ENCODE measurements at places on chromosomes 11 and 22.

- H3K4me1 ChIP-seq = peaks cover 76% of the 10 kb centered on the region
- peak overlapping the region; percentile 40 for H3K4me3 ChIP-seq
- no peaks in the 10 kb centered on the region for H3K36me3 ChIP-seq
- no peaks in the 10 kb centered on the region for H3K27me3 ChIP-seq
- DNase-seq = no peak
- H3K27ac ChIP-seq = peak overlapping the region; percentile 85
Observed at GRCh38 chr11:111416231-111416960, 37.3 kb upstream of the POU2AF1 start.

DNA sequence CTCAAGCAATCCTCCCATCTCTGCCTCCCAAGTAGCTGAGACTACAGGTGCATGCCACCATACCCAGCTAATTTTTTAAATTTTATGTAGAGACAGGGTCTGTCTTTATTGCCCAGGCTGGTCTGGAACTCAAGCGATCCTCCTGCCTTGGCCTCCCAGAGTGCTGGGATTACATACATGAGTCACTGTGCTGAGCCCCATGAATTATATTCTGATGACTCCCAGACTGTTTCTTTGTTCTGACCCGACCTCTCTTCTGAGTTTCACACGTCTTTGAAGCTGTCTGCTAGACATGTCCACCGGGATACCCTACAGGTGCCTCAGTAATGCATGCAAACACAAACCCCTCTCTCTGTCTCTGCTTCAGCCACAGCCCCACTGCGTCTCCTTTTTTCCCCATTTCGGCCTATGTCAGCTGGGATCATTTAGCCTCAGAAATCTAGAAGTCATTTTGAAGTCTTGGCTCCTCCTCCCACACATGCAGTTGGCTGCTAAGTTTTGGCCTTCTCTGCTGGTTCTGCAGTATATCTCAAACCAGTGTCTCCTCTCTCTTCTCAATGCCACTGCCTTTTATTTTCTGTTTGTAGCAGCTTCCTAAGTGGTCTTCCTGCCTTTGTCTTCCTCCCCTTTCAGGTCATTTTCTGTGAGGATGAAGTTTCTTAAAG, 4.8 kb downstream of the VPS26B start:
- peaks cover 10% of the 10 kb centered on the region for H3K36me3 ChIP-seq
- peak overlapping the region; percentile 12 for H3K4me3 ChIP-seq
- peaks cover 88% of the 10 kb centered on the region for H3K4me1 ChIP-seq
- no peaks in the 10 kb centered on the region for H3K27me3 ChIP-seq

GRCh38 chr11:66983275-66983924, 8.3 kb downstream of the C11orf86 start:
- H3K27me3 ChIP-seq = peaks cover 18% of the 10 kb centered on the region
- peaks cover 8% of the 10 kb centered on the region for H3K4me1 ChIP-seq
- peaks cover 2% of the 10 kb centered on the region for H3K36me3 ChIP-seq
- H3K27ac ChIP-seq = peak overlapping the region; percentile 48

DNA sequence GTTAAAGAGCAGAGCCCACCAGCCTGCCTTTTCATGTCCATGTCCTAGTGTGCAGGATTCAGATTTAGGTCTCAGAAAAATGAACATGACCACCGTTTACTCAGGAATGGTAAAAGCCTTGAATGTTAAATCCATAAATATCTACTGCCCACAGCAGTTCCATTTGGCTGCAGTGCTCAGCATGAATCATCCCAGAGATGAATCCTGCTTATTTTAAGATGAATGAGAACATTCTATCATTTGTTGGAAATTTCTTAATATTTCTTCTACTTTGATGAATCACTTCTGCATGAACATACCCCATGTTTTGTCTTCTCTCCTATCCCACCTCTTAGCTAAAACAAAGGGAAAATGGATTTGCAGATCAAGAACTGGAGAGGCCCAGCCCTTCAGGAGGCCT, 47.5 kb upstream of the AQP11 start:
- H3K4me1 ChIP-seq = no peaks in the 10 kb centered on the region
- H3K27me3 ChIP-seq = no peaks in the 10 kb centered on the region
- no peak overlapping the region for H3K4me3 ChIP-seq
- H3K27ac ChIP-seq = no peak overlapping the region
- H3K36me3 ChIP-seq = no peaks in the 10 kb centered on the region

- peak overlapping the region; percentile 97 for H3K4me3 ChIP-seq
- peaks cover 78% of the 10 kb centered on the region for H3K4me1 ChIP-seq
- H3K27me3 ChIP-seq = no peaks in the 10 kb centered on the region
- peak; percentile 50 for DNase-seq
- no peaks in the 10 kb centered on the region for H3K36me3 ChIP-seq
Observed at GRCh38 chr11:102318469-102318868, 1.2 kb downstream of the BIRC3 start.

DNA sequence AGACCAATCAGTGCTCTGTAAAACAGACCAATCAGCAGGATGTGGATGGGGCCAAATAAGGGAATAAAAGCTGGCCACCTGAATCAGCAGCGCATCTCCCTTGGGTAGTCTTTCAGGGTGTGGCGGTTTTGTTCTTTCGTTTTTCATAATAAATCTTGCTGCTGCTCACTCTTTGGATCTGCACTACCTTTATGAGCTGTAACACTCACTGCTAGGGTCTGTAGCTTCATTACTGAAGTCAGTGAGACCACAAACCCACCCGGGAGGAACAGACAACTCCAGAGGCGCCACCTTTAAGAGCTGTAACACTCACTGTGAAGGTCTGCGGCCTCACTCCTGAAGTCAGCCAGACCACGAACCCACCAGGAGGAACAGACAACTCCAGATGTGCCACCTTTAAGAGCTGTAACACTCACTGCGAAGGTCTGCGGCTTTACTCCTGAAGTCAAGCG, 175.5 kb upstream of the PDGFD start:
- DNase-seq = no peak
- no peaks in the 10 kb centered on the region for H3K27me3 ChIP-seq
- no peak overlapping the region for H3K27ac ChIP-seq
- H3K4me3 ChIP-seq = no peak overlapping the region
- H3K4me1 ChIP-seq = no peaks in the 10 kb centered on the region

DNA sequence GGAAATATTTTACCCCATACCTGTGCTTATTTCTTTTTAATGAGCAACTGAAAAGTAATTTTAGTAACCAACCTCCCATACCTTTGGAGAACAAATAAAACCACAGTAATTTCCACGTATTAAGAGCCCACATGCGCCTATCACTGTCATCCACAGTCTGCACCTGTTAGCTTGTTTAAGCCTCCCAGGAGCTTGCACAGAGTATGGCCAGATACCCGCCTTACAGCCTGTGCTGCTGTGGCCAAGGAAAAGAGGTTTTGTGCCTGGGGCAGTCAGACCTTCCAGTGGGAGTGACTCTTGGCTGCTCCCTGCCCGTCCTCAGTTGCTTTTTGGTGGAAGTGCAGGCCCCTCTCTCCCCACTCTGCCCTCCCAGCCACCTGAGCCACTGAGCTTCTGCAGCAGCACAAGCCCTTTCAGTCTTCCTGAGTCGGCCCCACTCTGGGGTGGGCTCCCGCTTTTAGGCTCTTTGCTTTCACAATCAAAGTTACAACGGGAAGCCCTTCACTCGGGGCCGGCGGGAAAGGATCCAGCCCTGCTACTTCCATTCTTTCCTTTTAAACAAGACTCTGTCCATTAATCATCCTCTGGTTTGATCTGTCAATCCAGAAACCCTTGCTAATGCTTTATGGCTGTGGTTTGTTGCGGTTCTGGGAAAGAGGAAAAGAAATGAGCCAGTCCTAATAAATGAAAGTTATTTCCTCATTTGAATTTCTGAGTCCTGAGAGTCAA, 308.8 kb downstream of the TBC1D22A start:
- H3K27ac ChIP-seq = no peak overlapping the region
- H3K36me3 ChIP-seq = peaks cover 23% of the 10 kb centered on the region
- no peak overlapping the region for H3K4me3 ChIP-seq
- peaks cover 27% of the 10 kb centered on the region for H3K4me1 ChIP-seq
- DNase-seq = no peak

DNA sequence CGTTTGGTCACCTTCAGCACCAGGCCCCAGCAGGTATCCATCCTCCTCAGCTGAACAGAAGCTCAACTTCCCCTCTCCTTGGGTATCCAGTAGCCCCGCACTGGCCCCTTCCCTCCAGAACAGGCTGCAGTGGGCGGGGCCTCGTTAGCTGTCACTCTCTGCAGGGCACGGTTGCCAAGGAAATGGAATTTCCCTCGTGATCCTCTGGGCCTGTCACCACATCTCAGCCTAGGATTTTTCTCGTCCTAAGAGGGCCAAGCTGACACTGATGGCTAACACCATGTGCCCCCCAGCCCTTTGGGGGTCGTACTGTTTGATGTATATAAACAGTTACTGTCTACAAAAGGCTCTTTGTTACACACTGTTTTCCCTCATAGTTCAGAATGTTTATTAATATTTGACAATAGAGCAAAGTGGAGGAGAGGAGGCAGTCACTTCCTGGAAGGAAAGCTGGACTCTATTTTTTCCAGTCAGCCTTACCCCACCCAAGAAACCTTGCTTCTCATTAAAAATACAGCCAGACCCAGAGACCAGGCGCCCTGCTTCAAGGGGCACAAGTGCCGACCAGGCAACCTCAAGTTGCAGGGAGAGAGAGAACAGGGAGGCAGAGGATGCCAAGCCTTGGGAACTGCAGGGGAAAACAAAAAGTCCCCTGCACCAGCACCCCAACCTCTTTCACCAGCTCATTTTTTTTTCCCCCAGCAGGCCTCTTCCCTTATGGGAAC, 44.5 kb downstream of the FEZ1 start:
- DNase-seq = no peak
- peak overlapping the region; percentile 18 for H3K27ac ChIP-seq
- H3K4me1 ChIP-seq = no peaks in the 10 kb centered on the region
- no peaks in the 10 kb centered on the region for H3K36me3 ChIP-seq
- H3K27me3 ChIP-seq = peaks cover 6% of the 10 kb centered on the region

GRCh38 chr11:96338910-96339705, 3.9 kb downstream of the MAML2 start:
- H3K36me3 ChIP-seq = peaks cover 39% of the 10 kb centered on the region
- peak overlapping the region; percentile 98 for H3K4me3 ChIP-seq
- DNase-seq = no peak

DNA sequence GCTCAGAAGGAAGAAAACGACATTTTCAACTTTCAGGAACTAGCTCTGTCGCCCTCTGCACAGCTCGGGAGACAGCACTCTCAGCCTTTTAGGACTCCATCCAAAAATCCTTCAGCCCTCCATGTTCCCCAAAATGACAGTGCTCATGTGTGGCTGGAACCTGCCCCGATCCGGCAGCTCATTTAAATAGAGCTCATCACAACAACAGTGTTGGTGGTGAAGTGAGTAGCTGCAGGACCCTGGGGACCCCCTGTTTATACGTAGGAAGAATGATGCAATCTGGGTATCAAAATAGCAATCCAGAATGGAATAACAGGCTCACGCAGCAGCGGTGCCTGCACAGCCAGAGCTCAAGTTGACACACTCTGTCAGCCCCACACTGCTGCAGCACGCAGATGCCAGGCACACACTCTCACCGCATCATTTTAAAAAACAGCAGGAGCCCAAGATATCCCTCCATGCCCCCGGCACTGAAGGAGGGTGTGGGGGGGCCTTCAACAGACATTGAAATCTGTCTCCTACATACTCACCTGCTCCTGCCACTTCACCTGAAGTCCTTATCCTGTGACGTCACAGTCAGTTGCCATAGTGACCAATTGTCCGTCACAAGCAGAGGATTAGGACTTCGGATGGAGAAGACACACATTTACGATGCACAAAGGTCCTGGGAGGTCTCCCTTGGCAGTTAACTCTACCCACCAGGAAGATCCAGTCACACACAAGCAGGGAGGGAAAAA, 24.0 kb downstream of the TRIM66 start:
- no peak for DNase-seq
- peaks cover 29% of the 10 kb centered on the region for H3K36me3 ChIP-seq
- peaks cover 5% of the 10 kb centered on the region for H3K4me1 ChIP-seq
- no peak overlapping the region for H3K27ac ChIP-seq
- no peak overlapping the region for H3K4me3 ChIP-seq
- no peaks in the 10 kb centered on the region for H3K27me3 ChIP-seq

DNA sequence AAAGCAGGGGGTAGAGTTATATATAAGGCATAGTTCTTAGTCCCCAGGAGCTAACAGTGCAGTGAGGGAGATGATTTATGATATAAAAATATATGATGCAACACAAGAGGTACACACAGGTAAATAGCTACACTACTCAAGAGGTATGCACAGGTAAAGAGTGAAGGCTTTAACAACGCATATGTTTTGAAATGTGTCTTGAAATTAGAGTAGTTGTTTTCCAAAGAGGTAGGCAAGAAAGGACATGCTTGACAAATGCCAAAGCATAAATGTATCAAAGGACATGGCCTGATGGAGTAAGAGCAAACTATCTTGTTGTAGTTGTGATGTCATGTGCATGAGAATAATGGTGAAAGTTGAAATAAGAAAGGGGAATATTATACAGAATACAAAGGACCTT, 104.3 kb upstream of the C11orf87 start:
- no peak overlapping the region for H3K27ac ChIP-seq
- no peaks in the 10 kb centered on the region for H3K4me1 ChIP-seq
- no peak overlapping the region for H3K4me3 ChIP-seq
- no peaks in the 10 kb centered on the region for H3K36me3 ChIP-seq
- DNase-seq = no peak

GRCh38 chr11:69199583-69200315, 44.0 kb downstream of the SMIM38 start:
- H3K27ac ChIP-seq = no peak overlapping the region
- no peaks in the 10 kb centered on the region for H3K36me3 ChIP-seq
- H3K27me3 ChIP-seq = no peaks in the 10 kb centered on the region
- no peak for DNase-seq
- no peak overlapping the region for H3K4me3 ChIP-seq

DNA sequence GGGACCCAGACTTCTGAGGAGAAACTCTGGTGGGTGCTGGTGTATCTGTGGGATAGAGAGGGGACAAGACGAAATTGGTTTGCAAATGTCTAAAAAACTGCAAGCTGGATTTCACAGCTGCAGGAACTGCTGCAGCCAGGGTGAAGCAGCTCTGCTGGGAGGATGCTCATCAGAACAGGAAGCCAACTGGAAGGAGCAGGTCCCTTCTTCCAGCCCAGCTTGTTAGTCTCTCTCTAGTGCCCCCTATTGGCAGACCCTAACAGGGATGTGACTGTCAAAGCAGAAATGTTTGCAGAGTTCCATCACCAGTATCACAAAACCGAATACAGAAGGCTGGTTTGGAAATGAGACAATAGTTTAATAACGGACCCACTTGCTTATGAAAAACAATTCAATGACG, 74.8 kb upstream of the SLC22A12 start:
- H3K4me1 ChIP-seq = no peaks in the 10 kb centered on the region
- no peak for DNase-seq
- H3K4me3 ChIP-seq = no peak overlapping the region
- H3K27ac ChIP-seq = no peak overlapping the region

- no peaks in the 10 kb centered on the region for H3K36me3 ChIP-seq
- no peak overlapping the region for H3K27ac ChIP-seq
- H3K27me3 ChIP-seq = no peaks in the 10 kb centered on the region
- peaks cover 56% of the 10 kb centered on the region for H3K4me1 ChIP-seq
- no peak for DNase-seq
Observed at GRCh38 chr11:93532281-93532789, 10.9 kb downstream of the SMCO4 start.

- no peaks in the 10 kb centered on the region for H3K36me3 ChIP-seq
- peaks cover 24% of the 10 kb centered on the region for H3K27me3 ChIP-seq
- H3K4me1 ChIP-seq = peaks cover 19% of the 10 kb centered on the region
- peak overlapping the region; percentile 1 for H3K27ac ChIP-seq
- H3K4me3 ChIP-seq = peak overlapping the region; percentile 80
Observed at GRCh38 chr11:65789230-65790103, 2.6 kb downstream of the OVOL1 start.

Measured in naive thymus-derived CD8-positive, alpha-beta T cell (primary cell).